ENCODE measurements at places on chromosomes 5 and 9.

DNA sequence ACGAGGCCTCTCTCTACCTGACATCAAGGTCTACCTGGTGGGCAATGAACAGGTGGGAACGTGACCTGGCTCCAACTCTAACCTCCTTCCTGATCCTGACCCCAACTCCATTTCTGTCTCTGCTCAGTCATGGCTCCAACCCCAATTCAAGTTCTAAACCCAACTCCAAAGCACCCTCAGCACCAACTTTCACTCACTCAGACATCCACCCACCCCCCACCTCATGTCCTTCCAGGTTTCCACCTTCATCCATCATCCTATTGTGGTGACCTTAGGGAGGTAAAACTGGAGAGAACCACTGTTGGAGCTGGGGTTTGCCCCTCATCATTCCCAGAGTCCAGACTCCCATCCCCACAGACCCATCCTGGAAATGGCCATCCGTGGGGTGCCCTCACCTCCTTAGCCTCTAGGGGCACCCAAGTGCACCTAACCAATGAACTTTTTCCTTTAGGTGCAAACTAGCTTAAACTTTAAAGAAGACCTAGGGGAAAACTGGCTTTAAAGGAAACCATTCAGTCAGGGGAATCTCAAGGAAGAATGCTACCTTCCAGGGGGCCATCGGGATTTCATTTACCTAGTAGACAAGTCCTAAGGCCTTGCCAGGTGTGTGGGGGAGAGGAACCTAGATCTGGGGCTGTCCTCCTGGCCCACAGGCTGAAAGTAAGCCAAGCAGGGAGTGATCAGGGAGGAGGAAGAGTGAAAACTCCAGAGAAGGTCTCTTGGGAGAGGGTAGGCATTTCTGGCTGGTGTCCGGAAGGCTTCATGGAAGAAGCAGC lies 11.3 kb downstream of the RGS14 start:
- no peak for DNase-seq

DNA sequence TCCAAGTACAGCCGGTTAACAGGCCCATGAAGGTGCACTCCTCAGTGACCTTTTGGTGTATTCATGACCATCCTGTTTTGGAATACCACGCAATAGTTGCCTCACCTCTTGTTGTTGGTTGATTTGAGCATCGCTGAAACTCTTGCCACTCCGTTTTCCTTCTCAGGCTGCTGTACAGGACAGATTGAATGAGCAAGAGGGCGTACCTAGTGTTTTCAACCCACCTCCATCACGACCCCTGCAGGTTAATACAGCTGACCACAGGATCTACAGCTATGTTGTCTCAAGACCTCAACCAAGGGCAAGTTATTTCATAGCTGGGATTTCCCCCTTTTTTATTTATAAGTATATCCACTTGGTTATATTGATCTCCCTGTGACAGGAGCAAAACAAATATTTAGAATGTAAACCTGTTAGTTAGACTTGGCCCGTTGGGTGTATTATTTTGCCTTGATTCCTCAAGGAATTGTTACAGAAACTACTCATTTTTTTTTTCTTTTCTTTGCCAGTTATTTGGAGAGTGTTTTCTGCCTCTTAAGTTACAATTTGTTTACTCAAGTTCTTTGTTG lies 38.1 kb downstream of the FAF2 start:
- DNase-seq, result no peak

GRCh38 chr9:117768750-117769395 lies 64.7 kb downstream of the TLR4 start:
- DNase-seq, result no peak

GRCh38 chr5:179265514-179266290 lies 79.6 kb downstream of the ADAMTS2 start:
- no peak for DNase-seq

DNA sequence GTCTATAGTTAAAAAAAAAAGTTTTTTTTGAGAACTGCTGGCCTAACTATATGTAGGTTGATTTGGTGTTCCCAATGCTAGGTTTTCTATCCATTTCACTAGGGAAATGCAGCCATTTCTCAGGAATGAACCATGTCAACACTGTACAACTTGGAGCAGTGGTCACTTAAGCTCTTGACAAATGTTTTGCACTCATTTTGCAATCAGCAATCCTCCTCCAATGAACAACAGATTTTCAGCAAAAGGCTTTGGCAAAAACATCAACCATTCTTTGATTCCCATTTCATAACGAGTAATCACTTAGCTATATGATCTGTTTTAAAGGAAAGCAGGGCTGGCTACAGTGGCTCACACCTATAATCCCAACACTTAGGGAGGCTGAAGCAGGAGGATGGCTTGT lies 17.9 kb downstream of the STRBP start:
- DNase-seq, result no peak

All from T-helper 22 cell (primary cell).